Omental fat pad (tissue), 4 donors: ENCODE measurements at places on chromosomes 2 and 18.

DNA sequence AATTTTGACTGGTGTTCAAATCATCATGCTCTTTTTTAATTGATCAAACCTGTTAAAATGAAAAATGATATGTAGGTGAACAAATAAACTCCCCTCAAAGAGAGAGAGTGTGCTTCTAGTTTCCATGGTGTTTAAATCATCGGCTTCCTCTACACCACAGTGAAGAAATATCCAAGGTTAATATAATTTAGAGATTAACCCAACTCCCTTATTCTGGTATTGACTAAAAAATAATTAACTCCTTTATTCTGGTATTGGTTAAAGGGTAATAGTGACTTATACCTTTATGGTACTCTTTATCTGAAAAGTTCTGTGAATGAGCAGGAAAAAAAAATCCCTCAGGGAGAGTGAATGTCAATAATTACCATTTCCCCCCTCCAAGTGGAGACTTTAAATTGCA lies 93.1 kb downstream of the SPATS2L start:
- DNase-seq = no peak

- DNase-seq = no peak
Measured at GRCh38 chr2:607172-607571, 70.0 kb downstream of the TMEM18 start.

DNA sequence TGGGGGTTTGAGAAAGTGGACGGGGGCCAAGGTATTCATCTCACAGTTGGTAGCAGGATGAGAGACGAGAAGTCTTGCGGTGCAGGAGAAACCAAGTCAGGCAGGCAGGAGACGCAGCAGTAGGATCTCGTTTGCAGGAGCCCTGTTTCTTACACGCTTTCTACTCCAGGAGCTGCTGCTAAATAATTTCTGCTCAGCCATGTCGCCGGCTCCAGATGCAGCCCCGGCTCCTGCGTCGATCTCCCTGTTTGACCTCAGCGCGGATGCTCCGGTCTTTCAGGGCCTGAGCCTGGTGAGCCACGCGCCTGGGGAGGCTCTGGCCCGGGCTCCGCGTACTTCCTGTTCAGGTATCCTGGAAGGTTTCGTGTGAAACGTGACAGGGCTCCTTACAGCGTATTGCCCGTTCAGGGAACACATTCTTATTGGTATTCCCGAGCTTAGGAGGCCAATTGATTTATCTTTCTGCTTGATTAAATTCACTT lies 494 bp downstream of the ANKZF1 start:
- no peak for DNase-seq

DNA sequence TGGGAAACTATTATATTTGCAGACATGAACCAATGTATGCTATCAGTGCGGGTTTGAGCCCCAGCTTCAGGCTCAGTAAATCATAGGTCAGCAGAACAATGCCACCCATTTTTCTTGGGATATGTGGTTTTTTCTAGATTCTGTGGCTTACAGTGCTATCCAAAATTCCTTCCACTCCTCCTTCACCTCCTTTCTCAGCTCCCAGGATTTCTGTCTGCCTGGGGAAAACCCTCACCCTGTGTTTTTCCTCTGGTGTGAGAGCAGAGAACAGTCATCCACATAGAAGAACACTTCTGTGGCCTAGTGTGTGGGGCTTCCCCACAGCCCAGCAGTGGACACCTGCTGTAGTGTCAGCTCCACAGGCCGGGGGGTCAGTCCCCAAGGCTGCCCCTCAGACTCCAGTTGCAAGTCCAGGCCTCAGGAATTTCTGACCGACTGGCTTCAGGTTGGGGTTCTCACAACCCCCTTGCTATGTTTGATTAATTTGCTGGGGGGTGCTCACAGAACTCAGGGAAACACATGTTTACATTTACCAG lies 238.2 kb downstream of the LDLRAD4 start:
- no peak for DNase-seq

- no peak for DNase-seq
Measured at GRCh38 chr2:142857256-142858164, 20.0 kb upstream of the KYNU start.

DNA sequence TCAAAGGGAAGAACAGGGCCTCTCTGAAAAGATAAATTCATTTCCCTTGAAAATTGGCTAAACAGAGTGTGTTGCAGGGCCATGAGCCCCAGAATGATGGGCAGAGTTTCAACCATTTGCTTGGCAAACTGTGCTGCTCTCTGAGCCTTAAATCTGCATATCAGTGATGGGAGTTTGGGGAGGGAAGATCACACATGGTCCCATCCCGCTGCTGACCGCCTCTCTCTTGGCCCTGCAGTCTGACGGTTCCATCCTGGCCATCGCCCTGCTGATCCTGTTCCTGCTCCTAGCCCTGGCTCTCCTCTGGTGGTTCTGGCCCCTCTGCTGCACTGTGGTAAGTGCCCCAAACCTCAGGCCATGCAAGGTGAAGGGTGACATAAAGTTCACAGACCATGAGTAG lies 139.0 kb downstream of the ANTXR1 start:
- no peak for DNase-seq

DNA sequence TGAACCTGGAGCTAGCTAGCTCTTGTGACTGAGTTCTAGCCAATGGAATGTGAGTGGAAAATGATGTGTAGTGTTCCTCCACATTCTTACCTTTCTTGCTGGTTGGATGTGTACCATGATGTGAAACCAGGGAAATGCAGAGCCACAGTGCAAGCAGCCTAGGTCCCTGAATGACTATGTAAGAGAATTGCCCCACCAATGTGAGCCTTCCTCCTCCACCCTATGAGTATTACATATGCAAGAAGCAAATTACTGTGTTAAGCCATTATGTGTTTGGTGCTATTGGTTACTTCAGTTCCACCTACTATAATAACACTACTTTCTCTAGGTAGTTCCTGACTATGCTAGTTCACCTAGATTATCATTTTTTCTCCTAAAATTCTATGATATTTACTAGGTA lies 39.6 kb downstream of the LCLAT1 start:
- no peak for DNase-seq

DNA sequence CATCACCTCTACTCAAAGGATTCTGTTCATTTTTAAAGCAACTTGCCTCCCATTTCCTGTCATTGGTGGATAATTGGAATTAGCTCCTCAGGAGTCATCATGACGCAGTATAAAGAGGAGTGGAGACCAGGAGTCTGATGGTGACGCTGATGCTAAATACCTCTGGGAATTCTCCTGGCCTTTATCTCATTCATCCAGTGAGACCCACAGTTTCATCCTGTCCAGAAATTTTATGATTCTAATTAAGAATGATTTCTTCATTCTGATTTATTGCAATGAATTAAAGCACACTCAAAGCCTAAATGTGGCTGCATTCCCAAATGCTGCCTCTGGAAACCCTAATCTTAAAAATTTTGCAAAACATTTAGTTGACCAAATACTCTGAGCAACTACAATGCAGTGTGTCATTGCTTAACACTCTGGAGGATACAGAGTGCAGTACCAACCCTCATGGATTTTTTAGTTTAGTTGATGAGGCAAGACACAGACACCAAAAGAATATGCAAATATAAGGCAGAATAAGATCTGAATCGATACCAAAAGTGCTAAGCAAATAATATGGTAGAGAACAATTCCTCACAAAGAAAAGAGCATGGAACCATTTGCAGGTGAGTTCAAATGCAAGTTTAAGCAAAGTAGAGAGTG lies 236.2 kb downstream of the ETAA1 start:
- DNase-seq = no peak

- no peak for DNase-seq
Measured at GRCh38 chr2:59195851-59196250, 954.7 kb upstream of the FANCL start.

DNA sequence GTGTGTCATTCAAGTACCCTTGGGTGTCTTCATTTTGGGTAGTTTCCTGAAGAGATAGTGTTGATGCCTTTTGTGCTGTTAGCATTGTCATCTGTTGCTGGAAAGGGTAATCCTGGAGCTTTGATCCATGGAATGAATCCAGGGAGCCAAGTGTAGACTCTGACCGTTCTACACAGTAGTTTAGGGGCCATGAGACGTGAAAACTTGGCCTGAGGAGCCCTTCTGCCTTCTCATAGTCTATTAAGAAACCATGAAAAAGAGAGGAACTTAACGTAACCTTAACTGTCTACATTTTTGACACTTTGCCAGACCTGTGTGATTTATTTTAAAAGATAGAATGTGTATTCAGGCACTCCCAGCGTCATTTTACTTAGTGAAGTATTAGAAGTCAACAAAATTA lies 194.0 kb downstream of the BABAM2 start:
- DNase-seq = no peak

DNA sequence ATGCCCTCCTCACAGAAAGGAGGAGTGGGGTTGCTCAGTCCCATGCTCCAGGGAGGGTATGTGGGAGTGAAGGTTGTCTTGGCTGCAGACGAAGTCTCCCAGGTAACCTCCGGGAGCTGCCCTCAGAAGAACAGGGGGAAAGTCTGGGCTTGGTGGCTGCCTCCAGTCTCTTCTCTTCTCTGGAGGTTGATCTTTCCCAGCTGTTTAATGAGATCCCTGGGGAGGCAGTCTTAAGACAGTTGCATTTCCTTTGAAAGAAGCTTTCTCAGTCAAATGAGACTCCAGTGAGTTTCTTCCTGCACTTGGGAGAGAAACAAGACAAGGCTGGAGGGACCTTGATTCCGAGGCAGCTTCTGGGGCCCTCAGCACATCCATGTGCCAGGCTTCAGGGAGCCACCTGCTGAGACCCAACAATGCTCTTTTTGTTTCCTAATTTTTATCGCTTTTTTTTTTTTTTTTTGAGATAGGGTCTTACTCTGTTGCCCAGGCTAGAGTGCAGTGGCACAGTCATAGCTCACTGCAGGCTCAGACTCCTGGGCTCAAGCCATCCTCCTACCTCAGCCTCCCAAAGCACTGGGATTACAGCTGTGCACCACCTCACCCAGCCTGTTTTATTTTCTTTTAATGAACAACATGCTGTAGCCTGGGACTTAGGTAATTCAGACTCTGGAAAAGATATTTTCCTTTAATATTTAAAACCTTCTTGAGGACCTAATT lies 71.7 kb upstream of the TPO start:
- DNase-seq = no peak

DNA sequence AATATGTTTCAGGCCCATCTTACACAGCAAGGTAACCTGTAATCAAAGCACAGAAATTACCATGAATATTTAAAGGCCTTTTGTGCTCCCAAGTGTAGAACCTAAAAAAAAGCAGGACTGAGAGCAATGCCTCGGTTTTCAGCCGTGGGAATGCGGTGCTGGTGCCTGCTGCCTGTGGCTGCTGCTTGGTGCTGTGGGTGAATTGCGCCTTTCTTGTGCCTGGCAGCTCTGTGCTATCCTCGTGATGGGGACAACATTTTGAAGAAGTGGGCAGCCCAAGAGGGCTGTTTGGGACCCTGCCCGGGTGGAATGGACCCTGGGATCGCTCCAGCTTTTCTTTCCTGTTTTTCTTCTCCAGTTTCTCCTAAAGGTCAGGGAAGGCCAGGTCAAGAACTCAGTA lies 91.2 kb downstream of the ASAP2 start:
- DNase-seq = no peak

DNA sequence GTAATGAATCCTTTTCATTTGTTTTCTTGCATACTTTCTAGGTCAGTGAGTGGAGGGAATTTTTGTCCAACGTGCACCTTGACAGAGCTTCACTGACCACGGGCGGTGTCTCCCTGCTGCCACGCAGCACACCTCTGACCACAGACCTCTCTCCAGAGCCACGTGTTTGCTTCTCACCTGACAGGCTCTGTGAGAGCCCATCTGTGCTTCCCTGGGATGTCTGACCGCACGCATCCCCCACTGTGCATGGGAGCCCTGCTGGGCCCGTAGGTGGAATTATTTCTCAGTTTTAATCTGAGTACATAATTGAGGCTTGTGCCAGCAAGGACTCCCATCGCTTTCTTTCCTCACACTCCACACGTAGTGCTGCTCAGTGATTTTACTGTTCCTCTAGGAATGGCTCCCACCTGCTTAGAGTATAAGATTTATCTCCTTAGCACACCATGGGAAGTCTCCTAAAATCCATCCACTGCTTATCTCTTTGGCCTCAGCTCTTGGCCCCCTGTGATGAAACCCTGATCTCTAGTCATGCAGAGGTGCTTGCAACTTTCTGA lies 482.6 kb downstream of the TSN start:
- no peak for DNase-seq

DNA sequence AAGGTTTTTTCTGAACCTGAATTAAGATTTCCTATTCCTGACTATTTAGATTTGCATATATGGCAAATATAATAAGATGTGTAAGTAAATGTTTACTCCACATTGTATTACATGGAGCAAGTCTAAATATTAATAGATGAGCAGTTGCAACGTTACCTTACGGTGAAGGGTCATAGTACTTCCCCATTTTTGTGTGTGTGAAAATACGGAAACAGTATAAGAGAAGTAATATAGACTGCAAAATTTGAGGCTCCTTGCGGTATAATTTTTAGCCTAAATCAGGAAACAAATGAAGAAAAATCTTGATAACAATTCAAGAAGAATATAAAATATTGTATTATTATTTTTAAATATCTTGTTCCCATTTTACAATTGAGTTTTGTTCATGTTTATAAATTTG lies 434.2 kb downstream of the GRB14 start:
- DNase-seq = no peak

- no peak for DNase-seq
Measured at GRCh38 chr2:64485961-64486360, 32.0 kb downstream of the LGALSL start.
